Activated naive CD4-positive, alpha-beta T cell treated with anti-CD3 and anti-CD28 coated beads, Interleukin-2, amount 50 U/mL, for 72 hours (primary cell): ENCODE measurements at places on chromosomes 11 and 22. TPM values are rescaled to one million over a fixed set of nuclear protein-coding genes. Genes with fewer than 3 reads are reported as not detected.
A peak's percentile ranks its signal among the peaks of the same experiment; 100 is the strongest.

- no peak for DNase-seq
Observed at GRCh38 chr11:76206327-76207081, at the start of gene WNT11. Gene WNT11, minus strand, starts transcription at chr11:76206502. Its CDS starts 95 bp downstream, at chr11:76206407.

The ELF5 gene
- not detected for total RNA-seq

The CRYBB3 gene
- total RNA-seq, result not detected

The OR52B4 gene
- not detected for total RNA-seq

DNA sequence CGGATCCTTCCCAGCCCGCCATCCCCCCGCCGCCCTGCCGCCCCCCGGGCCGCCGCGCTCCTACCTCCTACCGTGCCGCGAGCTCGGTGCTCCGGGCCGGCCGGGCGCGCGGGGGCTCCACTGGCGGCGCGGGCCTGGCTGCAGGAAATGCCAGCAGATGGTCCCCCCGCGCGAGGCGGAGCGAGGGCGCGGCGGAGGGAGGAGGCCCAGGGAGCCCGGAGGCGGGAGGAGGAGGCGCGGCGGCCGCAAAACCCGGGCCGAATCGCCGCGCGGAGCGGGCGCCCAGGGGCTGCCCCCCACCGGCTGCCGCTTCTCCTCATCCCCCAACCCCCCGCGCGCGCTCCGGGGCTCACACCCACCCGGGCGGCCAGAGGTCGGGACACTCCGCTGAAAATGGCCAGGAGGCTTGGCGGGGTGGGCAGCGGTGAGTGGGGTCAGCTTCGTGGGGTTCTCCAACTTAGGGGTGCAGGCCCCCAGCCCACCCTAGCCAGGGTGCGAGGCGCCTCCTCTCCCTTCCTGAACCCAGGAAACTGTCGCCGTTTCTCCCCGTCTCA is at the start of gene OSBPL5:
OSBPL5 (minus strand) TSS at position 159 of the 554 bp plus-strand sequence. CDS start 36,162 bp downstream, outside the sequence.
- DNase-seq, result peak; percentile 68

The FZD4 gene
- total RNA-seq, result 0.16 TPM

GRCh38 chr22:50719814-50720300 is 18.1 kb upstream of the ACR start:
- no peak for DNase-seq

The ARHGAP42 gene
- 0.10 TPM for total RNA-seq

DNA sequence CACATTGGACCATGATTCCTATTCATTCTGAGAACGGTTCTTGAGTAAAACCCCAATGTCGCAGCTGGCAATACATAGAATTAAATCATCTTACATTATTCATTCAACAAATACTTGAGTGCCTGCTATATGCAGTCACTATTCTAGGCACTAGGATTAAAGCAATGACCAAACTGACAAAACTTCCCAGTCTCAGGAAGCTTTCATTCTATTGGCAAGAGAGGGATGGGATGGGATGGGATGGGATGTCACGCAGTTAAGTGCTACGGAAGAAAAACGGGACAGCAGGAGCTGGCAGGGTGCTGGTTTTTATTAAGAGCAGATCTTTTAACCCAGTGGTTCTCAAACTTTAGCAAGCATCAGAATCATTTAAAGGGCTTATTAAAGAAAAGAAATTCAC is 2.9 kb downstream of the PAK1 start:
- no peak for DNase-seq

DNA sequence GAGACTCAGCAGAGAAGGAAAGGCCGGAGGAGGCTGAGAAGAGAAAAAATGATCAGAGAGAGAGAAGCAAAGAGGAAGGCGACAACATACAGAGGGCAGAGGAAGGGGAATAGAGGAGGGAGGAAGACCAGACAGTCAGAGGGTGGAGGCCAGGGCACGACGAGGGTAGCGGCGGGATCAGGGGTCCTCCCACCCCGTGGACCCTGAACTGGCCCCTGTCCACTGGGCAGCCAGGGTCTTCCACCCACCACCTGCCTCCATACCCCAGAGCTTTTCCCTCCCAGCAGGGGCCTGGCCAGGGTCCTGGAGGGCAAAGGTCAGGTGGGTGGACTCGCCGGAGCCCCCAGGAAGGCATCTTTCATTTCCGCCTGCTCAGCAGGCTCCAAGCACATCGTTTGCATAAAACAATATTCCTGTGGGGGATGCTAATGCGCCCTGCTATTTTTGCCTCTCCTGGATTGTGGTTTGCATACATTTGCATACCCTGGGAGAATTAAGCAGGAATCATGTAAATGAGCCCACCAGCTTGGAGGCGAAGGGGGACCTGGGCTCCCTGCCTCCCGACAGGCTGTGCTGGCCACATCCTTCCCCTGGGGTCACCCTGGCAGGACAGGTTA is 394.1 kb downstream of the MN1 start:
- no peak for DNase-seq

GRCh38 chr22:36986242-36986821 is 32.9 kb downstream of the TST start:
- peak; percentile 73 for DNase-seq

The ZBTB3 gene
- 7.8 TPM for total RNA-seq

- no peak for DNase-seq
Observed at GRCh38 chr11:134756811-134757540, 344.9 kb upstream of the B3GAT1 start.

DNA sequence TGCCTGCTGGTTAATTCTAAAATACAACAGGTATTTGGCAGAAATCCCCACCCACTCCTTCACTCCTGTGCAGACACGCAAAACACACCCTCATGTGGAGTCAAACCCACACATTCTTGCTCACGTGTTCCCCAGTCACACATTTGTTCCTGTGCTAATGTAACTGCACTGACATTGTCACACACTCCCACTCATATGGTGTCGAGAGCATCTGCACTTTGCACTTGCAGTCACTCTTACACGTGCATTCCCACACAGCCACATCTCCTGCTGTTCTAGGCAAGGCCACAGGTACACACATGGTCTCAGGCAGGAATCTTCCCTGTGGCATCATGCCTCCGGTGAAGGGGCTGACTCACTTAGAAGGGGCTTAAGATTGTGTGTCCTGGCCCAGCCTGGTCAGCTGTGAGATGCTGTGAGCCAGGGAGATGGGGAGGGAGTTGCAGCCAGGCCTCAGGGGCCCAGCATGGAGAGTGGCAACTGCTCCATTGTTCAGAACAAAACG is 395.0 kb downstream of the TENM4 start:
- no peak for DNase-seq

- DNase-seq, result no peak
Observed at GRCh38 chr11:122394313-122394712, 261.2 kb upstream of the UBASH3B start.

The MPPED2 gene
- total RNA-seq, result 0.54 TPM

- no peak for DNase-seq
Observed at GRCh38 chr22:47328550-47329243, 566.2 kb downstream of the TBC1D22A start.

The SLC25A45 gene
- total RNA-seq, result 9.7 TPM

The TMPRSS4 gene
- not detected for total RNA-seq

DNA sequence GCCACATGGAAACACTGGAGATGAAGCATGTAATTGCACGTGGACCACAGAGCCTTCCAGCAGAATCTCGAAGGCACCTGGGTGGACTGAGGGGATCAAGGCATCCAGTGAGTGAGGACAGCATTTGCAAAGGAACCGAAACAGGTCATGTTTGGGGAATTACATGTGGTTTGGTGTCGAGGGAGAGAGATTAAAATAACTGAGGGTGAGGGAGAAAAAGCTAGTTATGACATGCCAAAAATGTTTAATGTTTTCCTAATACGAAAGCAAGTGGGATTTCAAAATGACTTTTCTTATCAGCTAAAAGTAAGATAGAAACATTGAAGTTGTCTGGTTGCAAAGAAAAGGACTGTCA is 157.1 kb downstream of the BLID start:
- DNase-seq, result no peak

The CRYBA4 gene
- not detected for total RNA-seq

- no peak for DNase-seq
Observed at GRCh38 chr11:86346513-86346912, 28.2 kb upstream of the CCDC81 start.

DNA sequence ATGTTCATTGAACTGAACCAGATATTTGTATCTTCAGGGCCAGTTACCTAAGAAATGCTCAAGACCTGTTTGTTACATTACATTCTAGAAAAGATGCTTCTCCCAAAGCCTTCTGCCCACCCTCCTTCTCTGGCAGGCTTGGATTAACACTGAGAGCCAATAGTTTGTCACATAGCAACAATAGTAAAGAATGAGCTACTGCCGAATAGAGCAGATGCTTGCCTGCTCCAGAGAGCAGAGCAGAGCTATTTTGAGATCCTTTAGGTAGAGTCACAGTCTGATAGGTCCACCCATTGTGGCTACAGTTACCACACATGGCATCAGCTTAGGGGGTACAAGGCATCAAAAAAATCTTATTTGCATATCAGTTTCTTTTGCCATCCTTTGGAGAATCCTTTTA is 13.5 kb upstream of the EP300 start:
- no peak for DNase-seq

The TRIM48 gene
- not detected for total RNA-seq
